Large intestine (tissue), 12 donors: ENCODE measurements at places on chromosomes 12 and 14.

DNA sequence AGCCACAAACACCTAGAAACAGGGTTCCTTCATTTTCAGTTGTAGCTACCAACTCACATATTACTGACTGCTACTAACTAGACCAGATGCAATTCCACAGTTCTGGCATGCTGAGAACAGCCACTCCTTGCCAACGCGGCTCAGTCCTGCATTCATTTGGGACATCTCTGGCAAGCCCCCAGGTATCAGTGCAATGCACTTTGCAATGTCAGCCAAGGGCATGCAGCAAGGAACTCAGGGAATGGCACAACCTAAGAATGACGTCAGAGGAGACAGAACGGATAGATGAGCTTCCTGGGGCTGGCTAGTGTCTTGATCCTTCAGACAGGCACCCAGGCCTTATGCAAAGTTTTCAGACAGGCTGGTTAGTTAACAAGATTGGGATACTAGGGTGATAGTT is 29.6 kb downstream of the MAP3K9 start:
- H3K4me1 ChIP-seq: no peaks in the 10 kb centered on the region
- no peaks in the 10 kb centered on the region for H3K36me3 ChIP-seq
- H3K27me3 ChIP-seq: no peaks in the 10 kb centered on the region

DNA sequence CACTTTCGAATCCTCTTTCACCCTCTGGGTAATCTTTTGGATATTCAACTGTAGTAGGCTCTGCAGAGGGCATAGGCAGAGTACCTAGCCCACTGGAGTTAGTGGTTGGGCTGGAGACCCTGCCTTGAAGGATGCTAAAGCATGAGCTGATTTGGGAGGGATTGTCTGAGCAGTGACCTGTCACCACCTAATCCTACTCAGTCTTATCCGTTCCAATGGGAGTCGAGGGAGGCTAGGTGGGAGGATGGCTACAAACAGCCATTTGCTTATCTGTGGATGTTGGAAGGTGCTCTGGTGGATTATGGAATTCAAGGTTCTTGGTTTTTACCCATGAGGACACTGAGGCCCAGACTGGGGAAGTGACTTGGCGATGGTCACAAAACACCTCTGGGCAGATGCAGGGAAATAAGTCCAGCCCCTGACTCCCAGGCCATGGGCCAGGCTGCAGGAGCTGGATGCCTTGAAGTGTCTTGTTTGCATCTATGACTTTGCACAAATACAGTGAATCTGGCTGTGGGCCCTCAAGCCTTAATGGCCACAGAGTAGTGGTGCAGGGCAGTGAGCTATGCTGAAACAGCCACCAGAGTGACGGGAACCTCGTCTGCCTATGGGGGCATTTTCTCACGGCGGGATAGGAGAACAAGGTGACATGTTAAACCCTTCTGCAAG is 3.7 kb downstream of the KMT5A start:
- peak; percentile 14 for DNase-seq
- peak overlapping the region; percentile 78 for H3K4me3 ChIP-seq
- H3K27me3 ChIP-seq: no peaks in the 10 kb centered on the region
- H3K27ac ChIP-seq: peak overlapping the region; percentile 90
- peaks cover 26% of the 10 kb centered on the region for H3K4me1 ChIP-seq

- no peak for DNase-seq
- no peaks in the 10 kb centered on the region for H3K36me3 ChIP-seq
- no peak overlapping the region for H3K27ac ChIP-seq
- no peak overlapping the region for H3K4me3 ChIP-seq
Measured at GRCh38 chr14:104187931-104188726, 49.7 kb downstream of the KIF26A start.

- H3K27ac ChIP-seq: no peak overlapping the region
- H3K27me3 ChIP-seq: no peaks in the 10 kb centered on the region
- H3K4me3 ChIP-seq: no peak overlapping the region
- DNase-seq: no peak
Measured at GRCh38 chr12:84599539-84599938, 313.1 kb downstream of the SLC6A15 start.

GRCh38 chr14:64196814-64197411 is 97.3 kb downstream of the ESR2 start:
- peak overlapping the region; percentile 42 for H3K4me3 ChIP-seq
- H3K36me3 ChIP-seq: peaks cover 10% of the 10 kb centered on the region
- H3K27me3 ChIP-seq: no peaks in the 10 kb centered on the region
- peak; percentile 76 for DNase-seq
